ENCODE measurements at places on chromosomes 12 and 14. TPM values are rescaled to one million over a fixed set of nuclear protein-coding genes. Genes with fewer than 3 reads are reported as not detected.

DNA sequence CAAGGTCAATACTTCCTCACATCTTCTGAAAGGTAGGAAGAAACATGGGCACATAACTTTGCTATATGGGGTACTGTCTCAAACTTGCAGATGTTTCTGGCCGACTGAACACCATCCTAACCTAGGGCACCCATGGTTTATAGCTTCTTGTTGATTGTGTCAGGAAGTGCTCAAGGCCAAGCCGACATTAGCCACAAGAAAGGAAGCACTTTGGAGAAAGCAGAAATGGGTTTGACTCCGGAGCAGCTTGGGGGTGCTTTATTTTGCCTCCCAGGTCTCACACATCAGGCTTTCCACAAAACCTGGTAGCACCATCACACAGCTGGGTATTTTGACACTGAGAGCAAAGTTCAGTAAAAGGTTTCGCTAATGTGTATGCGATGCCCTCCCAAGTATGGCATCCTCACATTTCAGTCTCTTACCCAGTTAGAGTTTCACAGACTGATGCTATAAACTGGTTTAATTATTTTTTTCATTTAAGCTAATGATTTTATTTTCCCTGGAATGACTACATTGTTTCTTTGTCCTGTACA is 25.2 kb upstream of the BHLHE41 start:
- no peak overlapping the region for H3K27ac ChIP-seq
- no peak overlapping the region for H3K4me3 ChIP-seq
- peaks cover 17% of the 10 kb centered on the region for H3K4me1 ChIP-seq
- no peaks in the 10 kb centered on the region for H3K27me3 ChIP-seq
- H3K36me3 ChIP-seq: no peaks in the 10 kb centered on the region

DNA sequence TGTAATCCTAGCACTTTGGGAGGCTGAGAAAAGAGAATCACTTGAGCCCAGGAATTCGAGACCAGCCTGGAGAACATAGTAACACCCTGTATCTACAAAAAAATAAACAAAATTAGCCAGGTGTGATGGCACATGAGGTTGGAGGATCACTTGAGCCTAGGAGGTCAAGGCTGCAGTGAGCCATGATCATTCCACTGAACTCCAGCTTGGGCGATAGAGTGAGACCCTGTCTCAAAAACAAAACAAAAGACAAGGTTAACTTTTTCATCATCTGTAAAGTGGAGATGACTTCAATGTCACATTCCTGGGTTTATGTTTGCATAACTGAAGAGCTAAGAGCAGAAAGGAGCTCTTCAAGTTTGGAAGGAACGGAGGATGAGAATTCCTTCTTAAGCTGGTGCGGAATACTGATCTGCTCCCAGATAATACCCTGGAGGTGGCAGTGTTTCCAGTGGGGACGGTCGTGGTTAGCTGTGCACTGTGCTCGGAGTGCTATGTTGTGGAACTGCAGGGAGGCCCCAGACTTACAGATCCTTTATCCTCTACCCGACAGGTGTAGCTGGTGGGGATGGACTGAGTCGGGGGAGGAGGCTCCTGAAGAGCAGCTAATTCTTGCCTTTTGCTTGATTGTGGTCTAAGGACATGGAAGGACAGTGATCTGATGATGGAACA is 22.5 kb upstream of the BICD1 start:
- no peak overlapping the region for H3K4me3 ChIP-seq
- H3K36me3 ChIP-seq: no peaks in the 10 kb centered on the region
- H3K27ac ChIP-seq: no peak overlapping the region
- H3K4me1 ChIP-seq: no peaks in the 10 kb centered on the region
- H3K27me3 ChIP-seq: no peaks in the 10 kb centered on the region

INHBC gene
- total RNA-seq: not detected

GRCh38 chr12:119996417-119996816 is 7.4 kb downstream of the BICDL1 start:
- DNase-seq: no peak
- peaks cover 3% of the 10 kb centered on the region for H3K27me3 ChIP-seq
- H3K4me3 ChIP-seq: no peak overlapping the region
- no peaks in the 10 kb centered on the region for H3K36me3 ChIP-seq

DNA sequence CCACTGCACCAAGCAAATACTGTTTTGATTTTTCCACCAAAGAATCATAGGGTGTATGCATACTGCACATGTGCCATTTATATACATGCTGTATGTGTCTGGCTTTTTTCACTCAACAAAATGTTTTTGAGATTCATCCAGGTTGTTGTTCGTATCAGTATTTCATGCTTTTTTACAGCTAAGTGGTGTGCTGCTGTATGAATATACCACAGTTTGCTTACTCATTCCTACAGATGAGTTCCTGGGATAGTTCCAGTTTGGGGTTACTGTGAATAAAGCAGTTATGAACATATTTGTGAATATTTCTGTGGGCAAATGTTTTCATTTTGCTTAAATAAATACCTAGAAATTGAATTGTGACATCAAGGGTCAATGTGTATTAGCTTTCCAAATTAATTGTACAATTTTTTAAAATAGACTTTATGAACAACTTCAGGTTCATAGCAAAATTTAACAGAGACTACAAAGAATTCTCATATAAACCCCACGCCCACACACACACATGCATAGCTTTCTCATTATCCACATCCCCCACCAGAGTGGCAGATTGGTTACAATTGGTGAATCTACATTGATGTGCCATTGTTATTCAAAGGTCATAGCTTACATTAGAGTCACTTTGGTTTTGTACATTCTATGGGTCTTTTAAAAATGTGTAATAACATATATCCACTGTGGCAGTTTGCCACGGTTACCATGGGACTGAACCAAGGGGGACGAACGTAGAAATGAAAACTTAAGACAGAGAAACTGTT is 6.9 kb upstream of the KRT6A start:
- no peak for DNase-seq
- H3K4me1 ChIP-seq: peaks cover 22% of the 10 kb centered on the region
- H3K27me3 ChIP-seq: no peaks in the 10 kb centered on the region
- H3K27ac ChIP-seq: no peak overlapping the region
- no peaks in the 10 kb centered on the region for H3K36me3 ChIP-seq
- no peak overlapping the region for H3K4me3 ChIP-seq

DNA sequence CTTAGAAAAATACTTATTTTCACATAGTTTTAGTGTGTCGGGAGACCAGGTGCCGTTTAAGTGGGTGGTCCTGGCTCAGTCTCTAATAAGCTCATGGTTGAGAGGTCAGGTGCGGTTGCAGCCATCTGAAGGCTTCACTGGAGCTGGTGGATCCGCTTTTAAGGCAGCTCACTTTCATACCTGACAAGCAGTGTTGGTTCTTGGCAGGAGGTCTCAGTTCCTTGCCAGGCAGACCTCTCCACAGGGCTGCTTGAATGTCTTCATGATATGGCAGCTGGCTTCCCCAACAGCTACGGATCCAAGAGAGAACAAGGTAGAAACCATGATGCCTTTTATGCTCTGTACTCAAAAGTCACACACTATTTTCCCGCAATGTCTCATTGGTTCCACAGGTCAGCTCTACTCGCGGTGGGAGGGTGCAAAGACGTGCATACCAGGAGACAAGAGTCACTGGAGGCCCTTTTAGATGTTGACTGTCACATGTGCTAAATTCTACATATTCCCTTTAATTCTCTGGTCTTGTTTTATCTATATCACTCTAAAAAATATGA is 8.0 kb upstream of the ZDHHC17 start:
- no peaks in the 10 kb centered on the region for H3K27me3 ChIP-seq
- H3K4me1 ChIP-seq: no peaks in the 10 kb centered on the region
- no peaks in the 10 kb centered on the region for H3K36me3 ChIP-seq
- DNase-seq: no peak

C14orf180 gene
- not detected for total RNA-seq

- no peaks in the 10 kb centered on the region for H3K27me3 ChIP-seq
- peak overlapping the region; percentile 56 for H3K4me3 ChIP-seq
- peaks cover 38% of the 10 kb centered on the region for H3K4me1 ChIP-seq
- H3K27ac ChIP-seq: peak overlapping the region; percentile 70
Measured at GRCh38 chr12:113359133-113359938, 949 bp downstream of the PLBD2 start.

DNA sequence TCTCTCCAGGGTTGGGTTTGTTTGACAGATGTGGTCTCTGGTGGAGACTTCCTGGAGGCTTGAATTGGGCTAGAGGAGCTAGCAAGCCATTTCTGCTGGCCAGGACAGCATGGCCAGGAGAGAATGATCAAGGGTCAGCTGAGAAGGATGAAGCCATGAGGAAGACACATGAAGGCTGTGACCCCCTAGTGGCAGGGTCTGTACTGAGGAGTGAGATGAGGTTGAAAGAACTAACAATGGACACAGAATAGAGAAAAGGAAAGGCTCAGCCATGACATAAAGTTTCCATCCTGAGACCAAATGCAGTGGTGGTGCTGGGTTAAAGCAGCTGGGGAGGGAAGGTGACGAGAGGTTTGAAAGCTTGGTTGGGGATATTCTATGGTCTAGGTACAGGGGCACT is 89.9 kb downstream of the NT5DC3 start:
- no peak overlapping the region for H3K4me3 ChIP-seq
- H3K27me3 ChIP-seq: peaks cover 5% of the 10 kb centered on the region
- H3K4me1 ChIP-seq: no peaks in the 10 kb centered on the region
- DNase-seq: no peak

DNA sequence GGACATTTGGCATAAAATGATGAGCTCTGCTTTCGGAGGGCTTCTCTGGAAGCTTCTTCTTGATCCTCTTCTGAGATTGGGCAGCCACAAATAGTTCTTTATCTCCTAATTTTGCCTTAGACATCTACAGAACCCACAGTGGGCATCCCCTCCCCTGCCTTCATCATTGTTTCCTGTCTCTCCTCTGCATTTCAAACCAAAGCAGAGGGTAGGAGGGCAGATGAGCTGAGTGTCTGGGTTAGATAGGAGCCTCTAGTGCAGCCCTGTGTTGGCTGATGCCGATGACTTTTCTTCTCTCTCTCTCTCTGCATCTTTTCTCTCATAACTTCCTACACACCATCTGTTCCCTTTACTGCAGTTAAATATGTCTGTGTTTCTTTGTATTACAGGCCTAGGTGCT is 8.5 kb upstream of the IL26 start:
- no peak overlapping the region for H3K27ac ChIP-seq
- no peaks in the 10 kb centered on the region for H3K4me1 ChIP-seq
- no peak overlapping the region for H3K4me3 ChIP-seq
- no peaks in the 10 kb centered on the region for H3K36me3 ChIP-seq

DNA sequence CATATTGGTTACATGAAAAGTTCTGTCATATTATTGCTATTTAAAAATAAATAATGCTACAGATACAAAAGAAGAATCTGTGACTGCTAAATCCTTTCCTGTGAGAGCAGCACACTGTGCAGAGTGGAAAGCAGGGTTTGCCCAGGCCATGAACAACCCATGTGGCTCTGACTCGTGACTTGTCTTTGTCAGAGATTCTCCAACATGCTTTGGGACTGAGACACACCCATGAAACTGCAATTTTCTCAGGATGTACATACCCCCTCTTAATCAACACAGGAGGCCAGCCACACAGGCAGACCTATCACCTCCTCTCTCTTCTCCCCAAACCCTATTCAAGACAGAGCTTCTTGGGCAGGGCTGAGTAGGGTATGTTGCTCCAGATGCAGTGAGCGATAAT is 96.8 kb upstream of the NTF3 start:
- no peak for DNase-seq
- no peaks in the 10 kb centered on the region for H3K36me3 ChIP-seq
- no peak overlapping the region for H3K4me3 ChIP-seq
- no peaks in the 10 kb centered on the region for H3K4me1 ChIP-seq
- H3K27me3 ChIP-seq: no peaks in the 10 kb centered on the region

DNA sequence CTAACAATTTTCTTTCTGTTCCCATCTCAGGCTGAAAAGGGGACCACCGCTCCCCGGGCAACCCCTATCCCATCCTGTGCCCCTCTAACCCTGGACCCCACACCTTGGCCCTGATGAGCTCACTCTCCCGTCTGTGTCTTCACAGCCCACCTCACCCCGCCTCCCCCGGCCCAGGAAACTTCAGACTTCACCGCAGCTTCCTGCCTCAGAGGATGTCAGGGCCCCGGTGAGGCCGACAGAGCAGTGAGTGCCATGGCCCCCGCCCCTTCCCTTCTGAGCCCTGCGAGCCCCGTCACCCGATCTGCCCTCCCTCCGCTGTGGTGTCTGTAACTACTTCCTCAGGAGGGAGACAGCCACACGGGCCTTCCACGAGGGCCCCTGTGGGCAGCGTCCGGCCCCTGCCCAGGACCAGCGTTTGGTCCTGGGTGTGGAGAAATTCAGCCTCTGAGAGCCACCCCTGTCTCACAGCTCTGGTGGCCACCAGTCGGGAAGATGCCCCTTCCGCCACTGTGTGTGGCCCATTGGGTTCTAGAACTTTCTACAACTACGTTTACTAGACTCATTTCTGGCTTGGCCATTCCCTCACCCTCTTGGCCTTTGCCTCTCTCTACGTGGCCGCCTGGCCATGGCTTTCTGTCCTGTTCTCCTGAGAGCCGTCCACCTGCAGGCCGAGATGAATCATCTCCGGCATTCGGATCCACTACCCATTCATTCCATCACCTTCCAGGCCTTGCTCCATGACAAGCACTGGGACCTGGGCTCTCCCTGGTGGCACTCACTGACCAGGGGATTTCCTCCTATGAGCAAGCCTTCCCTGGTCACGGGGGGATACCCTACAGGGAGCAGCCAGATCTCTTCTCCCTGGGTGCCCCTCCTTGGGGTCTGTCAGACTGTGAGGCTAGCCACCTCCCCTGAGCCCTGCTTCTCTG is 3.4 kb downstream of the RHOF start:
- H3K27ac ChIP-seq: peak overlapping the region; percentile 61
- H3K4me3 ChIP-seq: no peak overlapping the region
- H3K4me1 ChIP-seq: peaks cover 29% of the 10 kb centered on the region
- no peaks in the 10 kb centered on the region for H3K27me3 ChIP-seq
- peak; percentile 83 for DNase-seq

OTX2 gene
- total RNA-seq: not detected

DNA sequence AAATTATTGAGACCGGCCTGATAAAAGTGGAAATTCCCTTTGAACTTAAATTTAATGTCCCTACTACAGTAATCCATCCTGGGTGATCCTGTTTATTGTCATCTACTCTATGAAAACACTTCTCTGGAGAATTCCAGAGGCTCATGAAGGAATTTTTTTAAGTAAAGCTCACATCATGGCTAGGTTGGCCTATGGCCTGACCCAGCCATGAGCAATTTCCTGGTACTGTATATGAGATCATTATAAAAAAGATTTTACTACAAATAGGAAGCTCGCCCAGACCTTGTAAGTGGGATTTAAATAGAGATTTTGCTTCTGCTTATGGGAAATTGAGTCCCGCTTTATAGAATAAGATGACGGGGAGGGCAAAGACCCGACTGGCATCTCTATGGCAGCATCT is 215.5 kb downstream of the DPF3 start:
- DNase-seq: no peak
- no peak overlapping the region for H3K27ac ChIP-seq
- no peaks in the 10 kb centered on the region for H3K4me1 ChIP-seq
- no peak overlapping the region for H3K4me3 ChIP-seq
- no peaks in the 10 kb centered on the region for H3K36me3 ChIP-seq
- H3K27me3 ChIP-seq: peaks cover 8% of the 10 kb centered on the region

RNASE11 gene
- not detected for total RNA-seq

- peak overlapping the region; percentile 3 for H3K27ac ChIP-seq
- peaks cover 58% of the 10 kb centered on the region for H3K4me1 ChIP-seq
- no peaks in the 10 kb centered on the region for H3K27me3 ChIP-seq
Measured at GRCh38 chr12:53502983-53503728, 2.1 kb downstream of the TARBP2 start.
